Activated CD8-positive, alpha-beta T cell treated with anti-CD3 and anti-CD28 coated beads, Interleukin-2, amount 10 ng/mL, durations not matched to agents 7 days and 5 days (primary cell): ENCODE measurements at places on chromosomes 12 and 14. TPM values are rescaled to one million over a fixed set of nuclear protein-coding genes. Genes with fewer than 3 reads are reported as not detected.

The KLRK1 gene
- total RNA-seq, result 123 TPM

The NOVA1 gene
- total RNA-seq, result not detected

The SSPN gene
- total RNA-seq, result not detected

The TSHR gene
- not detected for total RNA-seq

The CCDC184 gene
- 1.5 TPM for total RNA-seq

The KRT80 gene
- not detected for total RNA-seq

The TMEM260 gene
- 13.9 TPM for total RNA-seq

The LMNTD1 gene
- not detected for total RNA-seq
